Cortex of kidney (tissue), 1 donor: ENCODE measurements at places on chromosomes 1 and 21.

DNA sequence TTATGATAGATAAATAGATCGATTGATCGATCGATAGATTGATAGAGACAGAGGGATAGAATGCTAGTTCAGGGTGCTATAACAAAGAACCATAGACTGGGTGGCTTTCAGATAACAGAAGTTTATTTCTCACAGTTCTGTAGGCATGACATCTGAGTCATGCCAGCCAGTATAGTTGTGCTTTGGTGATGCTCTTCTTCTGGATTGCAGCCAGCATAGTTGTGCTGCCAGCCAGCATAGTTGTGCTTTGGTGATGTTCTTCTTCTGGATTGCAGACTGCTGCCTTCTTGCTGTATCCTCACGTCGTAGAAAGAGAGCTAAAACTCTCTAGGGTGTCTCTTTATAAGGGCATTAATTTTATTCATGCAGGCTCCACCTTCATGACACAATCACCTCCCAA lies 860.8 kb downstream of the BRINP3 start:
- no peak for DNase-seq

- no peak for DNase-seq
Measured at GRCh38 chr1:191592039-191592438, 566.2 kb upstream of the RGS18 start.

DNA sequence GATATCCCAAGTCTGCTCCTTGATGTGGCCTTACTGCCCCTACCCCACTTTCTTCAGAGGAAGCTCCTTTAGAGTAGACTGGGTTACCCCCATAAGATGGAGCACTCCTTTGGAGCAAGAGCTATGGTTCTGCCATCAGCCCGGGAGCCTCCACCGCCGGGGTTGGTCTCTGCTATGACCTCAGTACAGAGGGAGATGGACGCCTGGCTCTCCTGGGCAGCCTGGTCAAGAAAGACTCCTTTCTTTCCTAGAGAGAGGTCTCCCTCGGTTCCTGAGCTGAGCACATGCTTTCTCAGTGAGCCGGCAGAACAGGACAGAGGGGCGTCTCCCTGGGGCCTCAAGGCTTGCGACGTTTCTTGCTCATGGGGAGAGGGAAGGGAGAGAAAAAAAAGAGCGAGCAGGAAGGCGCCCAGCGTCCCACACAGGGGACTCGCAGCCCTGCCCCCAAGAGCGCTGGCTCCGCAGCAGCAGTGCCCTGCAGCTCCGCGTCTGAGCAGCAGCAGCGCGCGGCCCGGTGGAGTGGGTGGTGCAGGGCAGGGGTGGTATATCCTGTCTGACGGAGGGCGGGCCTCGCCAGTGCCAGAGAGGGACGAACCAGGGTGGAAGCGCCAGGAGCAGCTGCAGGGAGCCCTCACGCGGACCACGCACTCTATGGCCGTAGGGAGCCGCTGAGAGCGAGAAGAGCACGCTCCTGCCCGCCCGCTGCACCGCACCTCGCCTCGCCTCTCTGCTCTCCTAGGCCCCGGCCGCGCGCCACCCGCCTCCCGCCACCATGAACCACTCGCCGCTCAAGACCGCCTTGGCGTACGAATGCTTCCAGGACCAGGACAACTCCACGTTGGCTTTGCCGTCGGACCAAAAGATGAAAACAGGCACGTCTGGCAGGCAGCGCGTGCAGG lies at the start of gene PKP1:
Gene PKP1 (plus strand): TSS at position 576 of the 899 bp plus-strand sequence. CDS start 197 bp downstream, at position 773.
- DNase-seq = no peak

DNA sequence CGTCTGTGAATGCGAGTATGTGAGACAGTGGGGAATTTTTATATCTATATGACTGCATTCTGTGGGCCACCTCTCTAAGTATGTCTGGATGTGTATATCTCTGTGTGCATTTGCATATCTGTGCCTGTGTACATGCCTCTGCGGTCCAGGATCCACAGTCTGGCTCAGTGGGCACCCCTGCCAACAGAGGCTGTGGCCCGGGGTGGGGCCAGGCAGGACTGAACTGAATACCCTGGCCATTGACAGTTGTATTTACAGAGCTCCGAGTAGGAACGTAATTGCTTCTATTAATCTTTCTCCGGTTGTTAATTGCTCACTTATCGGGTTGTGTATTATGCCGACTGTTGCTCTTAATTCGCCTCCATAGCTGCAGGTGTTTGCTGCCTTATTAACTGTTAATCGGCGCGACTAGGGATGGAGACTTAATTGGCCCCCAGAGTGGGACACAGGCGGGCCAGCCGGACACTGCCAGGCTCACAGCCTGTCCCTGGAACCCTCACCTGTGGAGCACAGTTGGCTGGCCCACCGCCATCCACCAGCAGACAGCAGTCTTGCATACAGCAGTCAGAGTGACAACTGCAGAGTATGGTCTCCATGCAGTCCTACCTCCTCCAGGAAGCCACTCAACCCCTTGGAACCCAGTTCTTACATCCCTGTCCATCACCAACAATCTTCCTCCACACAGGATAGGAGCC lies 22.4 kb upstream of the ADGRB2 start:
- DNase-seq = no peak

DNA sequence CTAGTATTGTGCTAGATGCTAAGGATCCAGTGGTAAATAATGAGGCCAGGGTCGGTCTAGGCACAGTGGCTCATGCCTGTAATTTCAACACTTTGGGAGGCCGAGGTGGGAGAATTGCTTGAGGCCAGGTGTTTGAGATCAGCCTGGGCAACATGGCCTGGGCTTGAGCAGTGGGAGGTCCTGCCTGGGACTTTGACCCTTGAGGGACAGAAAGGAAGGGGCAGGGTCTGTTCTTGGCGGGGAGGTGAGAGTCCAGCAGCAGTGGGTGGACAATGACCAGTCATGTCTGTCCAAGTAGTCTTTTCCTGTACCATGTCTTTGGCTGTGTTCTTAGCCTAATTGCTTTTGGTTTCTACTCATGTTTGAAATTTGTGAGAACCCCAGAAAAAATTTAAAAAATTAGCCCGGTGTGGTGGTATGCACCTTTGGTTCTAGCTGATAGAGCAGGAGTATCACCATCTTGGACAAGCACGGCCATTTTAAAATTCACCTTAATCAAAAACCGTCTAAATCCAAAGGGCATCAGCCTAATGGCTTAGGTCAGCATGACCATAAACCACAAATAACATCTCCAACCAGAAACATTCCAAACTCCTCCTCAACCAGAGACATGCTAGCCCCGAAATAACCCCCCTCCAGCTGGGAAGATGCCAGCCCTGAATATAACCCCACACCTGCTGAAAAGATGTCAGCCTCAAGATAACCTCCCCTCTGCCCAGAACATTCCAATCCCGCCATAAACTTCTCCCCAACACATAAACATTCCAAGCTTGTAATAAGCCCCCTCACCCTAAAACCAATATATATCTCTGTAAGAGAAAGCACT lies 6.8 kb upstream of the AK2 start:
- no peak for DNase-seq

DNA sequence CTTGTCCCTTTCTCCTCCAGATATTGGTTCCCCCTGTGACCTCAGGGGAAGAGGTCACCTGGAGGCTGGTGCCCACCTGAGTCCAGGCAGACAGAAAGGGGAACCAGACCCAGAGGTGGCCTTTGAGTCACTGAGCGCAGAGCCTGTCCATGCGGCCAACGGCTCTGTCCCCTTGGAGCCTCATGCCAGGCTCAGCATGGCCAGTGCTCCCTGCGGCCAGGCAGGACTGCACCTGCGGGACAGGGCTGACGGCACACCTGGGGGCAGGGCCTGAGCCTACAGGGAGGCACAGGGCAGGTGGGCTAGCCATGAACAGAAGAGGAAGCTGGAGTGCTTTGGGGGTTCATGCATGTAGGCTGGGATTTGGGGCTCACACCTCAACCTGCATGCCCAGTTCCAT lies 2.7 kb downstream of the TNFRSF14 start:
- DNase-seq = no peak

- DNase-seq = no peak
Measured at GRCh38 chr1:231674575-231674974, 48.0 kb downstream of the DISC1 start.

- no peak for DNase-seq
Measured at GRCh38 chr1:97212671-97213070, 491.1 kb downstream of the PTBP2 start.

GRCh38 chr1:12294076-12294475 lies 64.2 kb downstream of the VPS13D start:
- no peak for DNase-seq

GRCh38 chr1:211713231-211713630 lies 37.8 kb upstream of the NEK2 start:
- no peak for DNase-seq

DNA sequence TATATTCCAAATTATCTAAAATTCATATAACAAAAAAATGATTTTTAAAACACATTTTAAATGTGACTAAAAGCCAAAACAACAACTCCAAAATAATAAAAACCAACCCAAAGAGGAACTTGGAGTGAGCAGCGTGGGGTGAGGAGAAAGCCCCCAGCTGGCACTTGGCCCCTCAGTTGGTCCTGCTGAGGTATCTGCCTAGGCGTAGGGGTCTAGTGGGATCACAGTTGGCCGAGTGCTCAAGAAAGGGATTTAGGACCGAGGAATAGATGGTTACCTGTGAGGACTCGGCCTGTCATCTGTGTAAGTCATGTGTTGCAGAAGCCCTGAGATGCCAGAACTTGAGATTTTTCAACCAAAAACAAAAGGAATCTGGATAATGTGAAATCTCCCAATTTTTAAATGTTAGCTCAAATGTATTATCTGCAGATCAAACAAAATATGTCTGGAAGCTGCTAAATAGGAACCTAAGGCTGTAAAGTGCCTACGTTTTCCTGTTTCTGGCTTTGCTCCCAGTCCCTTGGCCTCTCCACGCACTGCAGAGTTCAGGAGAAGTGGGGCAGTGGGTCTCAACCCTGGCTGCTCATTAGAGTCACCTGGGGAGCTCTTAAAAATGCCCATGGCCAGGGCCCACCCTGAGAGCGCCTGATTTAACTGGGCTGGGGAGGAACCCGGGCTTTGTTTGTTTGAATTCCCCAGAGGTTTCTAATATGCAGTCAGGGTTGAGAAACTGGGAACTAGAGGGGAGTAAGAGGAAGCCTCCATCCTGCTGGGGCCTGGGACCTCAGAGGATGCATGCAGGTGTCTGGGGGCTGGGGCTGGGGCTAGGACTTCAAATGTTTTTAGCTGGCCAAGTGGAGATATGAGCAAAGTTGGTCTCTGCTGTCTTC lies 38.5 kb upstream of the LDLRAP1 start:
- no peak for DNase-seq

GRCh38 chr1:185969028-185969427 lies 234.8 kb downstream of the HMCN1 start:
- DNase-seq = no peak

- no peak for DNase-seq
Measured at GRCh38 chr1:207691841-207692240, 46.9 kb downstream of the CR1L start.
